ENCODE measurements at places on chromosomes 6 and 20.

- DNase-seq: no peak
These were observed 5.0 kb downstream of the PCMT1 start for GRCh38 chr6:149754548-149754947.

GRCh38 chr6:42402184-42402583 lies 49.5 kb downstream of the TRERF1 start:
- no peak for DNase-seq

DNA sequence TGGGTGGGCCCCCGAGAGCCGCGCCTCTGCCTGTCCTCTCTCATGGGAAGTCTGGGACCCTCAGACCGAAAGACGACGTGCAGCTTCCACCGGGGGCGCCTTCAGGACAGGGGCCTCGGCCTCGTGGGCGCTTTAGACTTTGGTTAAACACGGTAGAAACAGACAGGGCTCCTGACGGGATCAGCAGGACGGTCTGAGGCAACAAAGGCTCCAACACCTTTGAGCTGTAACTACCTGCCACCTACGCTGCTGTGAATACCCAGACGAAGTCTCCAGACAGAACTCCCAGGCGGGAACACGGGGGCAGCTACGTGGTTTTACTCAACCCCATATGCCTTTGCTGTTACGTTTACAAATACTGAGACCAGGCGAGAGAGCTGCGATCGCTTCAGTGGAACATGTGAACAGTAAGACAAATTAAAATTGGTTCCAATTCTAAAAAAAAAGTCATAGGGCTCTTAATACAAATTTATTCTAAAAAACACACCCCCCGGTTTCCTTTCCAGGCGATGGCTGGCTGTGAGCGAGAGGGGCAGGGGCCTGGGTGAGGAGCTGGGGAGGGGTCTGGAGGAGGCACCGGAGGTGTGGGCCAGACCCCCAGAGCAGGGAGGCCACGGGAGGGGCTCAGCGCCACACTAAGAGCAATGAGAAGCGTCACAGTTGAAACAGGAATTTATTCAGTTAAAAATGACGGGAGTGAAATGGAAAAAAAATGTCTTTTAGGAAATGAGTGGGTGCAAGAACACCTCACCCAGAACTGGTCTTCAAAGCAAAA lies 453.2 kb downstream of the QKI start:
- no peak for DNase-seq

- no peak for DNase-seq
These were observed 619 bp downstream of the RREB1 start for GRCh38 chr6:7108196-7108963.

DNA sequence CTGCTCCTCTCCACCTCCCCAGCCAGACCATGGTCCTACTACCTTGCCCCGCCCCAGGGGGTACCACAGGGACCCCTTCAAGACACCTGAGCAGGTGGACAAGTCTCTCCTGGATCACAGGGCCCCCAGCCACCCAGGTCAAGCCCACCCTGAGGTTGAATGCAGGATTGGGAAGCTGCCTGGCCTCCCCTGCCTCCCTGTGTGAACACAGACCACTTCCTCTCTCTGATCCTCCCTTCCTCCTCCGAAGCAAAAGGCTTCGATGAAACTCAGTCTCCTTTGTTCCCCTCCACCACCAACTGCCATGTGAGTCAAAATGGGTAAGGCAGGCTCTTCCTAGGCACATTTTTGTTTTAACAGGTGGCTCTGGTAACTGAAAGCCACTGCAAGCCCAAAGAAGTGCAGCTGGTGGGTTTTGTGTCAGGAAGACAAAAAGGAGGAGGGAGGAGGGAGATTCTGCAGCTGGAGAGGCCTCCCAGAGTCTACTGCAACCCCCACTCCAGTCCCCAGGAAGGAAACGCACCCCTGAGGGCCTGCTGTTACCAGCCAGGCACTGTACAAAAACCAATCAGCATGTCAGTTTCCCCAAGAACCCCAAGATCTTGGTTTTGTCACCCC lies 5.4 kb downstream of the ADA start:
- DNase-seq: peak; percentile 46

GRCh38 chr20:15923030-15923776 lies 650.0 kb downstream of the KIF16B start:
- DNase-seq: no peak

DNA sequence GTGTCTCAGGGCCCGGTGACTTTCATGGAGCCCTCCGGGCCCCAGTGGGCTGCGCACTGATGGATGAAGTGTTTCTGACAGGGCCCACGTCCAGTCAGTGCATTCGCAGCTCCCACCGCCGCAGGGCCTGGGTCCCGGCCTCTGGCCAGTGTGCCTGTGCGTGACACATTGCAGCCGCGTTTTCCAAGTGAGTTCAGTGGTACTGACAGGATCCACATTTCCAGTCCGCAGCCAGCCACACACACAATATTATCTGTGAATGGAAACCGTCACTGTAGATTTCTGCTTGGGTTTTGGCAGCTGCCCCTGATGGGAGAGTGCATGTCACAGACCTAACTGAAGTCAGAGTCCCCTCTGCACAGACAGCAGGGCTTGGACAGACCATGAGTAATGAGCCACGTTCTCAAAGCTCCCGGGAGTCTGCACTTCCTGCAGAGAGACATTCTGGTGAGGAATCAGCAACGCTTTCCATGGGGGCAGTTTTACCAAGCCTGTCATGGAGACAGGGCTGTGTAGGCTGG lies 171.4 kb downstream of the MYLK4 start:
- no peak for DNase-seq

DNA sequence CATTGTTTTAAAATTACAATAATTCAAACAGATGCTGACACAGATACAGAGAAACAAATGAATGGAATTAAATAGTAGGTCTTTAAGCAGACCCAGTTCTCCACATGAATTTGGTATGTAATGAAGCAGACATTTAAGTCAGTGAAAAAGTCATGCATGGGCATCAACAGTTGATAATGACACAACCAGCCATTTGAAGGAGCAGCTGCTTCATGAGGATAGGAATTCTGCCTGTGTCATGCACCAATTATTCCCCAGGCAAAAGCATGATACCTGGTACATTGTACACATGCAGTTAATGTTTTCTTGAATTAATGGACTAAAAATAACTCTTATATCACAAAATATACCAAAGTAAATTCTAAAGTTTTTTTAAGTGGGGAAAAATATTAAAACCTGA lies 11.2 kb upstream of the HEY2 start:
- DNase-seq: no peak

- DNase-seq: no peak
These were observed 10.2 kb upstream of the MMS22L start for GRCh38 chr6:97293198-97293696.

DNA sequence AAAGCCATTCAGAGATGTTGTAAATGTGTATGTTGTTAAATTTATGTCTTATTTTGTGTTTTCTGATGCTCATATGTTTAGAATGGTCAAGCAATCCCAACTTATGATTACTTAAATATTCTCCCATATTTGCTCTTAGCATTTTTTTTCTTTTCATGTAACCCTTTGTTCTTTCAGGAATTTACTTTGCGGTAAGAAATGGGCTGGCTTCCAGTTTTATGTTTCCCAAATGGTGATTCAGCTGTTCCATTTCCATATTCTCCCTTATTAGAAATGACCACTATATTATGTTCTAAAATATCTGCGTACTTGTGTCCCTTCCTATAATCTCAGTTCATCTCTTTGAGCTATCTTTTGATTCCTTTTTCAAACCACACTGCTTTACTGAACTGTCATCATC lies 113.7 kb downstream of the CDH26 start:
- DNase-seq: no peak

- no peak for DNase-seq
These were observed 73.1 kb upstream of the C20orf144 start for GRCh38 chr20:33589059-33589458.

DNA sequence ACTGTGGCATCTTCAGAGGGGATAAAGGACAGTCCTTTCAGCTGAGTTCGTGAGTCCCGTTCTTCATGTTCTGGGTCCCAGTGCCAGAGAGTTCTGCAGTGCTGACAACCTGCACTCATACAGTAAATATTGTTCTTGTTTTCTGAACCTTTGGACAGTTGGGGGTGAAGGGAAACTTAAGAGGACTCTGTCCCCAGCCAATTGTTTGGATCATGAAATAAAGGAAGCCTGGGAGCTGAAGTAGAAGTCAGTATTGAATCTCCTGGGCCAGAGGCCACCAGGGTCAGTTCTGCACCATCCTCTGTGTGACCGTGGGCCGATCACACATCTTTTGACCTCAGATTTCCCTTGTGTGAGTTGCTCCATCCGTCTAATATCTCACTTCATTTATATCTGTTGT lies 3.2 kb downstream of the SLC2A12 start:
- DNase-seq: no peak

GRCh38 chr20:11676630-11677287 lies 240.9 kb upstream of the BTBD3 start:
- DNase-seq: peak; percentile 51

- DNase-seq: no peak
These were observed 217.2 kb downstream of the BCAS1 start for GRCh38 chr20:53853111-53853713.

- no peak for DNase-seq
These were observed 41.5 kb downstream of the CD164 start for GRCh38 chr6:109340811-109341210.

DNA sequence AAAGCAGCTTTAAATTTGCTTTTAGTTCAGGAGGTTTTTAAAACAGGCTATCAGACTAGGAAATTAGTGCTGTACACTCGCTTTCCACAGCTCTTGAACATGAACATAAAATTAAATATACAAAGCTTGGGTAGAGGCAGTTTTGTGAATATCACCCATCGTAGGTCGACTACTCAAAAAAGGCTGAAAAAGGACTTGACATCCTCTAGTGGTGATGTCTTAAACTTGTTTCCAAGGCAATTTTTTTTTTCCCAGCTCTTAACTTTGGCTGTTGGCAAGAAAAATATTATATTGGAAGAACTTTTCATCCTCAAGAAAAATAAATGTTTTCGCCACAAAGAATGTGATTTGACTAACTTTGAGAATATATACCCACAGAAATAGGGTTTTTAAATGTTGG lies 2.9 kb downstream of the MAP7 start:
- DNase-seq: no peak

- no peak for DNase-seq
These were observed 15.7 kb downstream of the PLAGL2 start for GRCh38 chr20:32191873-32192272.

GRCh38 chr20:59469267-59470252 lies 134.8 kb upstream of the PHACTR3 start:
- no peak for DNase-seq

- DNase-seq: no peak
These were observed 143.6 kb upstream of the SPACA1 start for GRCh38 chr6:87904011-87904410.

DNA sequence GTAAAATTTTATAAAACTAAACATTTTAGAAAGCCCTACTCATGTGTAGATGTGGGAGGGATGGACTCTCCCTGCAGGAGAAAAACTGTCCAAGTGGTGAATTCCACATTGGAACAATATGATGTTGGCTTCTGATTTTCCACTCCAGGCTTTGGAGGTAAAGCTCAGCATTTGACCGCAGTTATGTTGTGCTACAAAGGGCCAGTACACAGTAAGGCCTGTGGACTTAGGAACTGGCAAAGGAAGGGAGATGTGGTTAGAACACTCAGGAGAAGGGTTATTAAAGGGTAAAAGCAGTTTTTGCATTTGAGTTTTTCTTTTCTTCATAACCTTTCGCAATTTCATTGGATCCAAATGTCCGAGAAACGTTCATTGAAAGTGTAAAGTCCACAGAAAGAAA lies 150.3 kb upstream of the SASH1 start:
- DNase-seq: no peak

DNA sequence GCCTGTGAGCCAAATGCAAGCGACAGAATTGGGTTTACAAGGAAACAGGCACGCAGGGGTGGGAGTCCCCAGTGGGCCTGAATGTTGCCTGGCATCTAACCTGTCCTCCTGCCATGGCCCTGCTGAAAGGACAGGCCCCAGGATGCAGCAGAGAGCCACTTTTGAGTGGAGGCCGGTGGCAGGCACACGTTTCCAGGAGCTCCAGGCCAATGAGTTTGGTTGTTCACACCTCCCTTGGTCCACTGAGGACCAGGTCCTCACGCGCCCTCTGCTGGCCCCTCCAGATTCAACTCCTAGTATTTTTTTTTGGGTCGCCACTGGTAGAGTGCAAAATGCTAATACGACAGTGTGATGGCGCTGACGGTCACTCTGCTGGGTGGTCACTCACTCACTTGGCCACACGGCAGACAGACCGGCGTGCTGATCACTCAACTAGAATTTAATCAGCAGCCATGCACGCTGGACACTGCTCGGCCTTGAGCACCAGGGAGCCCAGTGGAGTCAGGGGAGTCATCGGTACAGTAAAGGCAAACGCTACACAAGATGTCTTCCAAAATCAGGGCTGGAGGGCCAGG lies 81.7 kb upstream of the NFATC2 start:
- DNase-seq: peak; percentile 15

GRCh38 chr6:47109281-47109680 lies 67.1 kb upstream of the ADGRF1 start:
- DNase-seq: no peak

DNA sequence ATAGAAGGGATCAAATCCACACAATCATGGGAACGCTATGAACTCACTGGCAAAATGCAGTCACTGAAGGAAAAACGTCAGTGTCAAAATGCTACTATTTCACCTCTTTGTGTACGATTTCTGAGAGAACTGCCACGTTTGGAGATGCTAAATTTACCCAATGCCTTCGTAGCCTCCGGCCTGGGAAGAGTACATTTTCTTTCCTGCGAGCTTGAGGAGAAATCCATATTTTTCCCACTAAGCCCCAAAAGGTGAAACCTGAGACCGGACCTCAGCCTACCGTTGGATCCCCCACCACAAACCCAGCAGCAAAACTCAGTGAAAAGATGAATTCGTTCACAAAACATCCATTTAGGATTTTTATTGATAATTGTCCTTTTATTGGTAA lies 131.7 kb downstream of the GPX5 start:
- no peak for DNase-seq
